GM12864 (cell line): ENCODE measurements at places on chromosomes 5 and 9.

DNA sequence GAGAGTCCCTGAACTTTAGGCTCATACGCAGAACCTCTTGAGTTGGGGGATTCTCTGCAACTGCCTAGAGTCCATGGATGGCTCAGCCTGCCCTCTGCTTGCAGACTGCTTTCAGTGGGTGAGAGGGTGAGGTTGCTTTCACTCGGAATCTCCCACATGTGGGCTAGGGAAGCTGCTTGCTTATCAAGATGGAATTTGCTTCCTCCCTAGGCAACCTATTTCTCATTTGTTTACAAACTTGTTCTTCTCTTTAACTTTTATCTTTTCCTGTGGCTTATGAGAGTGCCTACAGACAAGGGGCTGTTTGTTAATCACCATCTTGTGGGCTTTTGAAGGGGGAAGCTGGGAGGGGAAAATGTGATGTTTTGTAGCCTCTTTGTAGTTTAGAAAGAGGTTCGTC lies 10.0 kb downstream of the TLE4 start:
- no peak for DNase-seq

DNA sequence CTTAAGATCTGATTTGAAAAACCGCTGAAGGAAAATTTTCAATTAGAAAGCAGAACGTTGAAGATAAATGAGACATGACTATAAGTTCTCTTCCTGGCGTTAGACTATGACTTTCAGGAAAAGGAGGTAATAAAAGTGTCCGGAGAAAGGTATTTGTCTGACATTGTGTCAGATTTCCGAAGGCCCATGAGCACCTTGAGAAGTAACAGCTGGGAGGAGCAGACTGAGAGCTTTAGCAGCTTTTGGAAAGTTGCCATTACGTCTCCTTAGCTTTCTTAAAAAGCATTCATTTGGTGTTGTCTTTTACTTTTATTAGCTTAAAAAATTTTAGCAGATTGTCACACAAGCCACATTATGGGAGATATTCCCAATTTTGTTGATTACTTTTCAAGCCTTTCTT lies 363.5 kb downstream of the NDUFS4 start:
- no peak for DNase-seq

- DNase-seq, result no peak
These were observed 63.6 kb upstream of the SLC28A3 start for GRCh38 chr9:84404095-84404686.

GRCh38 chr9:99824378-99825171 lies 2.9 kb downstream of the NR4A3 start:
- DNase-seq, result no peak

DNA sequence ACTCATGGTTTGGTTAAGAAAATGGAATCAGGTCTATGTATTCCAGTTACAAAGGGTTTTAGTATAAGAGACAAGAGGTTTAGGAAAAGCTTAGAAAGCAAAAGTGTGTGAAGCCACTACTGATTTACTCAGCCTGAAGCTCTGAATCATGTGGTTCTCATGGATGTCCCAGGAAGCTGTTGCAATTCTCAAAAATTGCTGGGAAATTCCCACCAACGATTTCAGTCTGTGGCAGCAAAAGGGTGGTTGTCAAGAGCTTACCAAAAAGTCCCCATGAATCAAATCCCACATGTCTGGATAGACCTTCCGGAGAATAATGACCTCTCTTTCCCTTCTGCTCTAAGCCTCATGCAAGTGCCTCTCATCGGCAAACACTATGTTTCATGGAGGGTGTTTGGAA lies 929.9 kb downstream of the TLE4 start:
- no peak for DNase-seq

DNA sequence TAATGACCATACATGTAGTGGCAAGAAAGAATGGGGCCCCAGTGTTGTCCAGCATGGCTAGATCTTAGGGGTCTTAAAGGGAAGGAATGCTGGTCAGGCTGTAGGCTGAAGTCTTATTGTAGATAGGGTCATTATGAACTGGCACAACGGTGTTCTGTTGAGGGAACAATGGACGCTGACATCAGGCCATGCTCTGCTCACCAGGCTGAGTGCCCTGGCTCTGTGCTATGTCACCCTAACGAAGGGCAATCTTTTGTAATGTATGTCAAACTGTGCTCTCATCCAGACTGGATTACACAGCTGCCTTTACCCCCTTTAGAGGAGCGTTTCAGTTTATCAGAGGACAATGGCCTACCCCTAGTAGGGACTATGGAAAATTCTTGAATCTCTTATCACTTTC lies 14.6 kb upstream of the ZNF608 start:
- no peak for DNase-seq

- no peak for DNase-seq
These were observed 104.2 kb downstream of the MEF2C start for GRCh38 chr5:88778736-88779135.

DNA sequence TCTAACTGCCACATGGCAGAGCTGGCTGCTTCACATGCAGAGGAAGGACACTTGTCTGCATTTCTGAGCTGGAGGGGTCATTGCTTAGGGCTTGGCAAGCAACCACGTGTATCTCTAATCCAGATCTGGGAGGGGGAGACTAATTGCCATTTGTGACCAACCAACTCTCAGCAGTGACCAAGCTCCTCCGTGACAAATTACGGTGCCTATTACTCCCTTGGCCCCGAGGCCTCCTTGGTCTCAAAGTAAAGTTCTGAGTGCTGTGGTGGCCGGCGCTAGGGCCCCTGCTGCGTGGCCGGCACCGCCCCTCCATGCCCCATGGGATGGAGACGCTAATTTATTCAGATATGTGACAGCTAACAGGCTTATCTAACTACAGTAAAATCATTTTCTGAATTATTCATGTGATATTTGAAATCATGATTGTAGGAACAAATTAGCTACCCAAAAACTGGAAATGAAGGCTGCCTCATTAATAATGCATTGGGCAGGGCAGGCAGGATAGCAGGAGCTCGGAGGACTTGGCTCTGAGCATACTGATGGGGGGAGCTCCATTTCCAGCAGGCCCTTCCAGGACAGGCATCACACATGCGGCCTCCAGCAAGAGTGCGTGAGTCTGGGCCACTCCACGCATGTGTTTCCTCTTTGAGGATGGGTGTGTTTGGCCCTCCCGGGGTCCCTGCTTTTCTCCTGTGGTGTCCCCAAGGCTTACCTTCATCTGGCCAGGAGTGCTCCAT lies 67.7 kb downstream of the C5orf15 start:
- no peak for DNase-seq

DNA sequence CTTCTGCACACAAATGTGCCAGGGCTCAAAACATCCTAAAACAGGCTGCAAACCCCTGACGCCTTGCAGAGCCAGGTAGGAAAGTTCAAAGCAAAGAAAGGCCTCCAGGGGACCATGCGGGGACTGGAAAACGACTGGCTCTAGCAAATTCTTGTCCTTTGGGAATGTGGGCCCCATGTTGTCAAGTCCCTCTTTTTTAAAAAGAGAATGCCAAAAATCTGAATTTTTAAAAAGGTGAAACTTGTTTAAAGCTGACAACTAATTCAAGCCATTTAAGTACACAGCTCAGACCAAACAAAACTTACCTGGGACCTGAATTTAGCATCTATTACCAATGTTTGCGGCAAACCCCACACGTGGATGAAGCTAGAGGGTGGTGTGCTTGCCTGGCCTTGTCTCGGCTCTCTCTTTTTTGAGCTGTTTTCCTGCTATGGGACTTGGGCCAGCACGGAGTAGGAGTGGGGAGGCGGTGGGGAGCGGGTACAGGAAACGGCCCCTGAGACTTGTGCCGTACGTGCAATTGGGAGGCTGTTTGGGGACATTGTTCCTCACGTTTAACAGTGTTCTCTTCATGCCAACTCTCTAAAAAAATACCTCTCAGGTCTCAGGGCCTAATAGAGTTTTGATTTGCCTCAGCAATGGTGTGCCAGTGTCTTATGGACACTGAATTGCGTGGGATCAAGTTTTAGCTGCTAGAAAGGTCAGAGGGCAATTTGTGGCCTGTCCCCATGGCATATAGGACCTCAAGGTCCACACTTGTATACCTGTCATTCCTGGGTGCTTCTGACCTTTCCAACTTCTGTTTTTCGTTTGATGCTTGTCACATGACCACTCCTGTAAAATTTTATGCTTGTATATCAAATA lies 15.1 kb upstream of the PHF19 start:
- no peak for DNase-seq

DNA sequence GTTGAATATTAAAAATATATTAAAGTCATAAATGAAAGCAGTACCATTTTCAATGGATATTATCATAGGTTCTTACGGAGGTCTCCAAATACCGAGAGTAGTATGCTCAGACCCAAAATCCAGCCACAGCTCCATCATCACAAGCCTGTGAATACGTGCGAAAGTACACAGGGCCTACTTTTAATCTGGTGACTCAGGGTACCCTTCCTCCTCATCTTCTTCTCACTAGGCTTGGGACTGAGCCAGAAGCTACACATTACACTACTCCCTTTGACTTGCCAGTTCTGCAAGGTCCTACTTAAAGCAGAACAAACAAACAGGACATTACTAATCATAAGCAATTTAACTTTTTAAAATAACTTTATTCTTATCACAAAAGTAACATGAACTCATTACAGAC lies 7.6 kb upstream of the RIC1 start:
- no peak for DNase-seq

DNA sequence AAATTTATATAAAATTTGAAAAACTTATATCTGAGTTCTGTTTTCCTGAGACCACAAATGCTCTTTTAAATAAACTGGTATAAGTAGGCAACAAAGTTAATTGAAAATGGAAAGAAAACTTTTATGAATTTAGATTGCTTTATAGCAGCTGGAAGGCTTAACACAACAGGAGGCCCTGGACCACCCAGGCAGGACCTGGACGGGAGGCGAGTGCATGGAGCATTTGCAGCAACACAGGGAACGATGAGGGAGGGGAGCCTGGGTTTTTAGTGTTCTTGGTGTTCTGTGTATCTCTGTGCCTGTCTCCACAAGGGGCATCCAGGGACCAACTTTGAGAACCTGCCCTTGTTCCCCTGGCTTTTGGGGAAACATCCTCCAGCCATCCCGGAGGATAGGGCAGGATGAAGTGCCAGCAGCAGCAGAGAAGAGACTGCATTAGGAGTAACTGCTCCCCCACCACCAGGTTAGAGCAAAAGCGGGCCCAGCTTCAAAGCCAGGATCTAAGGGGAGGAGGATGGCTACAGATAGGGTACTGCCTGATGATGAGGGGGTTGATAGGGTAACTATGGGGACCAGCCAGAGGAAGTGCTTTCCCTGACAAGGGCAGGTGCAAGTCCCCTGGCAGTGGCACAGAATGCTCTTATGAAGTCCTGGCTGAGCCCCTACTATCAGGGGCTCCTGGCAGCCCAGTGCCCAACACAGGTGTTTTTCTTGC lies 6.7 kb upstream of the SPATA31E1 start:
- no peak for DNase-seq

- DNase-seq, result no peak
These were observed 9.4 kb downstream of the FLT4 start for GRCh38 chr5:180639741-180640610.

DNA sequence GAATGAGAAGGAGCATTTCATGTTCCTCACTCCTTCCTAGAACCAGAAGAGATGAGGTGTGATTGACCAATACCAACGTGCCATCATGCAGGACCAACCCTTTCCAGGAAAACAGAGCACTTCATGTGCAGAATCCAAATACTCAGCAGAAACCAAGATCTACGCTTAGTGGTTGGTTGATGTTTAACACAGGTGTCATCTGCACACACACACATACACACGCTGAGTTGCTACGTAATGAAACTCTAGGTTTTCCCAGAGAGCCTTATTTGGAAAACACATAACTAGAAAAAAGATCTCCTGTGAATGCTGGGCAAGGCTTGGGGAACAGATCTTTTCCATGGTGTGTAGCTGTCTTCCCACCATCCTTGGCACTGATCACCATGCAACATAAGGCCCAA lies 21.1 kb upstream of the ZNF622 start:
- DNase-seq, result no peak

GRCh38 chr5:39164529-39165402 lies 54.6 kb downstream of the FYB1 start:
- no peak for DNase-seq

GRCh38 chr5:78896132-78896531 lies 89.0 kb downstream of the ARSB start:
- DNase-seq, result no peak

DNA sequence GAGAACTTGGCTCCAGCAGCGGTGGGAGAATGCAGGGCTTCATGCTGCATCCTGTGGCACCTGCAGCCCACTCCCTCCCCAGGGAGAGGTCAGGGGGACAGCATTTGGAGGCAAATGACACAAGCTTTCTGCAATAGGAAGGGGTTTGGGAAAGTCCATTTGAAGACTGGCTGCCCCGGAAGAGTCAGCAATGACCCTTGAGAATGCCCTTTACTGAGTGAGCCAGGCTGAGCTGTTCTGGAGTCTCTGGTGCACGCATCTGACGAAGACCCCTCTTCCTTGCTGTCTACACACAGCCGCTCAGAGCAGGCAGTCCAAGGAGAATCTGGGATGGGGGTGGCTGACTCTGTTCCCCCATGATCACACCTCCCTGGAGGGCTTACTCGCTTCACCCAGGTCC lies 5.5 kb upstream of the NXNL2 start:
- no peak for DNase-seq

GRCh38 chr5:33788922-33789566 lies 102.7 kb downstream of the ADAMTS12 start:
- no peak for DNase-seq

- no peak for DNase-seq
These were observed 20.8 kb downstream of the ENHO start for GRCh38 chr9:34501889-34502425.

- DNase-seq, result no peak
These were observed 24.7 kb upstream of the LECT2 start for GRCh38 chr5:135979510-135979909.

DNA sequence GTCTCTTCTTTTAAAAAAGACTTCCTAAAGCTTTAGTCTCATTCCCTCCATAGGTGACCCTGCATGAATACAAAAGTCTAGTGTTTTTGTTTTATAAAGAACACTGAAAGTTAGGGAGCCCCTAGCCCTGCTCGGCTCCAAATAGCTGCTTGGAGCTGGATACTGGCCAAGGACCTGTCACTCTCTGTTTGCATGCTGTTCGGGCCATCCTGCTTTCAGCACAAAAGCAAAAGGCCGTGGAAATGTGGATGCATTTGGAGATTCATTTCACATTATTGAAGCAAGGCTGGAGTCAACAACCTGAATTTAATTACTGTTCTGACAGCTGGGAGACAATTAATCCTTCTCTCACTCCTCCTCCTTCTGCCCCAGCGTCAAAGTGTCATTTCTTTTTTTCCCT lies 151.7 kb upstream of the NMUR2 start:
- DNase-seq, result no peak

GRCh38 chr9:124511426-124511840 lies 4.2 kb upstream of the NR5A1 start:
- DNase-seq, result no peak

GRCh38 chr9:114898741-114899140 lies 31.6 kb downstream of the TNFSF8 start:
- DNase-seq, result peak; percentile 27

GRCh38 chr9:137429974-137430722 lies 7.0 kb downstream of the NOXA1 start:
- DNase-seq, result no peak

GRCh38 chr5:168286386-168286785 lies 5.1 kb upstream of the WWC1 start:
- peak; percentile 35 for DNase-seq

GRCh38 chr5:155081618-155082017 lies 68.1 kb downstream of the KIF4B start:
- DNase-seq, result no peak

GRCh38 chr5:59182760-59183159 lies 599.9 kb downstream of the RAB3C start:
- DNase-seq, result no peak
